ENCODE measurements at places on chromosomes 1 and 21.
A peak's percentile ranks its signal among the peaks of the same experiment; 100 is the strongest.

- no peak for DNase-seq
Observed at GRCh38 chr1:60510162-60510561, 436.6 kb upstream of the C1orf87 start.

GRCh38 chr1:202150602-202151001 lies 6.1 kb upstream of the ARL8A start:
- no peak for DNase-seq

DNA sequence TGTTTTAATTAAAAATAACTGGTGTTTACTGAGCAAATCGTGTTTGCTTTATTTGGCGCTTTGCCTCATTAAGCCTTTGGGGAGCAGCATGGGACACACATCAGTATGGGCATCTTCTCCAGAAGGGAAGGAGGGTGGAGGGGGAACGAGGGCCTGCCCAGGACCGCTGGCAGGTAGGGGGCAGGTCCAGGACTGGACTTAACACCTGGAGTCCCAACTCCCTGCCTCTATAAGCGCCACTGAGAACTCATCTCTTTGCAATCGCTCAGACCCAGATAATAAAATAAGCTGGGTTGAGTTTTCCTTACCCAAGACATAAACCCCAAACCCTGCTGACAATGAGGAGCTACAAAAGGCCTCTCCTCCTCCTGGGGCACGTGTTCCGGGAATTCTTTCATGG lies 15.1 kb downstream of the ABCG1 start:
- no peak for DNase-seq

- DNase-seq, result peak; percentile 2
Observed at GRCh38 chr1:209989525-209989924, 51.5 kb downstream of the SYT14 start.

GRCh38 chr1:243454328-243454997 lies 198.6 kb downstream of the SDCCAG8 start:
- DNase-seq, result no peak
